ENCODE measurements at places on chromosomes 11 and 22.

GRCh38 chr11:76574879-76575278, 95.7 kb downstream of the LRRC32 start:
- no peak for DNase-seq

DNA sequence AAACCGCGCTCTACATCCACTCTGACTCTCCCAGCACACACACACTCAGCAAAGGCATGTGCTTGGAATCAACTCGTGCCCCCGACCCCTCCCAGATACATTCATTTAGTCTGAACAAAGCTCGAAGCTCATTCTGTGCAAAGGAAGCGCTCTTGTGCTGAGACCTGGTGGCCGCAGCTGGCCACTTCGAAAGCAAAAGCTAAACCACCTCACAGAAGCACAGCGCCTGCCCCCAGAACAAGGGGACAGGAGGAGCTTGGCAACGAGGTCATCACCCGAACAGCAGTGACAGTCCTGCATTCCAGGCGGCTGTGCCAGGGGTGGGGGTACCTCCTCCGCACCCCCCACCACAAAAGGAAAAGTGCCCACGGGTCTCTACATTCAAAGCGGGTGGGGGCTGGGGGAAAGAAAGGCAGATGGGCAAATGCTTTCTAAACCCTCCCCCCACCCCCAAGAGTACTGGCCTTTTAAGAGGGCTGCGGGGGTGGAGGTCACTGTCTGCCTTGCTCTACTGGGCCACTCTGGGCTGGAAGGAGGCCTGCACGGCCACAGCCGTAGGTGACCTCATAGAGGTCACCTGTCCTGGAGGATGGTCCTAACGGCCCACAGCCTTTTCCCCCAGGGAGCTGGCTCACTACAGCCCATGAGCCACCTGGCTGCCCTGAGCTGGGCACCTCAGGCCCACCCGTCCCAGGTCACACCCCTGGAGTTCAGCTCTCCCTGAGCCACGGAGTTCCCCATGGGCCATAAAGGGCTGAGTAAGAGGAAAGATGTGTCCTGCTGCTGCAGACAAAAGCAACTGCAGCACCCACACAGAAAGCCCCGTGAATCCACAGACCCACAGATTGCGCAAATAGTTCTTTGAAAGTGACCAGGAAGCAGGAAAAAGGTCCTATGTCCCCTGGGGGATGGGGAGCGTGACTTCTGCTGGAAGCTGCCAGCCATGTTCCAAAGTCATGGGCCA, 21.3 kb downstream of the CBX7 start:
- DNase-seq: no peak

DNA sequence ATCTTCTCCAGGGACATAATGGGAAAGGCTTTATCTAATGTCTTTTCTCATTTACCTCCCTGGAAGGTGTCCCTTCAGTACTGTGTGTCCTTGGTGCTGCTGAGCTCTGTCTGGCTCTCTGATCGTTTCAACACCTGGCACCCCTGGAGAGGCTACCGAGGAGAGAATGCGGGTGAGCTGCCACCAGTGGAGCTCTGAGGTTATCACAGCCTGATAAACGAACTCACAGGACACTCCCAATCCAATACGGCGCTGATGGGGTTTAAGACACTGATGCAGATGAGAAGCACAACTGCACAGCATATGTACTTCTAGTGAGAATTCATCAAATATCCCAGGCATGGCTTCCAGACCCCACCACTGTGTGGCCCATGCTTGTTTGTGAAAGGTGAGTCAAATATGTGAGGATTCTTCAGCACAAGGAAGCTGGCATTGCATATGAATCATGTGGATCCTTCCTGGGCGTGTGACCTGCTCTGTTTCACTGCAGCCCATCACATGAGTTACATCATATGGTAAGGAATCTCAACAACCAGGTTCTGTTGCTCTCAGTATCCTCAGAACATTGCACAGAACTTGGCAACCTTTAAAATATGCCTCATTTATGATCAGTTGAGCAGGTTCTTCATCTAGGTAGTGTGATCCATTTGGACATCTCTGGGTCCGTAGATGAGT, 34.8 kb upstream of the VWA5A start:
- DNase-seq: no peak

DNA sequence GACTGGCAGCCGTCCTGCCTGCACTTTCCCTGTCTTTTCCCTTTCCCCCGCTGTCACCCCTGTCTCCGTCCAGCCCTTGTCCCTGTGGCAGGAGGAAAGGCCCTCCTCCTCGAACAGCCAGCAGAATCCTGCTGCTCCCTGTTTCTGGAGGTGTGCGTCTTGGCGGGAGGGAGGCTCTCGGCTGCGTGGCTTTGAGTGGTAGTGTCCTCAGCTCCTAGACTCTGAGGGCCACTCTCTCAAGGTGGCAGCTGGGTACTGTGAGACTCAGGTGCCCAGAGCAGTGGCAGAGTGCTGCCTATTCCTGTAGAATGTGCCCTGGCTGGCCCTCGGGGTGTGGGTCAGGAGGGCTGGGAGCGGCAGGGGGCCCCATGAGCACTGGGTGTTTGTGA, 9.1 kb upstream of the RANBP1 start:
- DNase-seq: no peak

GRCh38 chr22:32815943-32816342, 14.4 kb downstream of the TIMP3 start:
- DNase-seq: no peak

Data from naive thymus-derived CD4-positive, alpha-beta T cell (primary cell).